ENCODE measurements at places on chromosomes 16 and 17.
A peak's percentile ranks its signal among the peaks of the same experiment; 100 is the strongest.

GRCh38 chr17:83194186-83194561 is 114.8 kb downstream of the METRNL start:
- no peak for DNase-seq

DNA sequence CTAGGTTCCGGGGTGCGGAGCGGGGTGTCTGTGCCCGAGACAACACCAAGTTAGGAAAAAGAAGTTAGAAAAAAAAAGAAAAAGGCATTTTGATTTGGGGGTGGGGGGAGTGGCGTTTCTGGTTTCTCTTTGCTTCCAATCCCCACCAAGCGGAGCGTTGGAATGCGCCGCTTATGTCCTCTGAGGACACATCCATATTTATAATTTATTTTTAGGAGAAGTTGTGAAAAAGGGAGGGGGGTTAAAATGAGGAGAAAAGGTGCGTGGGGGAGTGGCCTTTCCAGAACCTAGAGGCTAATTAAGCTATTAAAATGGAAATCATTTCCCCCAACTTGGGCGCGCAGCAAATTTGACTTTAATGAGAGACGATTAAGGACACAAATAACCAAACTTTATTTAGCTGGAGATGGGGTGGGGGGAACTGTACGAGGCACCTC is 232.1 kb downstream of the MRTFB start:
- DNase-seq: no peak

GRCh38 chr17:64056269-64057005 is 36.0 kb upstream of the ICAM2 start:
- DNase-seq: no peak

DNA sequence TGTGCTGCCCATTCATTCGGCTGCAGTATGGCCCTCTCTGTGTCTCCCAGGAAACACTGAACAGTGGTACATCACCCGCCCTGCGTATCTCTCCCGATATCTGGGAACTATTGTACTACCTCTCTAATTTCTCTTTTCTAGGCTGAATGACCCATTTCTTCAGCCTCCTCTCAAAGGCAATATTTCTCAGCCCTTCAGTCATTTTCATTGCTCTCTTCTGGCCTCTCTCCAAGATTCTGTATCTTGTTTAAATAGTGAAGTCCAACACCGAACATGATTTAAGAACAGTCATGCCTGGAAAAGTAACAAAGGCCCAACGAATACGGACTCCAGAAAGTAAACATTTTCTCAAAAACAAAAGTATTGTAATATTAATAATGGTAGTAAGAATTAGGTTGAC is 220.1 kb downstream of the ZFHX3 start:
- no peak for DNase-seq

DNA sequence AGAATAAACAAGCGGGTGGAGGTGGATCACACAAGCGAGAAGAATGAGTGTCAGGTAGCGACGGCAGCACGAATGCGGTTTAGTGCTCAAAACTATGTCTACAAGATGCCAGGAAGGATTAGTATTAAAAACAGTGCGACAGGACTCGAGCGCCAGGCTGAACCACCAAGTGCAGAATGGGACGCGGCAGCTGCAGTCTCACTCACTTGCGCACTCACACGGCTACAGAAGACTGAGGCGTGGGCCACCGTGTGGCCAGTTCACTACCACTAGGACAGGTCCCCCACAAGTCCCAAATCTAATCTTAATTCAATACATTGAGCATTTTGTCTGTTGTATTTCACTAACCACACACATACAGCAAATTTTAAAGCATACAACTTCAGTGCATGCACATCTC is 35.7 kb upstream of the TRAP1 start:
- no peak for DNase-seq

- DNase-seq: no peak
These were observed 10.9 kb upstream of the ADGRG3 start for GRCh38 chr16:57657228-57657627.

DNA sequence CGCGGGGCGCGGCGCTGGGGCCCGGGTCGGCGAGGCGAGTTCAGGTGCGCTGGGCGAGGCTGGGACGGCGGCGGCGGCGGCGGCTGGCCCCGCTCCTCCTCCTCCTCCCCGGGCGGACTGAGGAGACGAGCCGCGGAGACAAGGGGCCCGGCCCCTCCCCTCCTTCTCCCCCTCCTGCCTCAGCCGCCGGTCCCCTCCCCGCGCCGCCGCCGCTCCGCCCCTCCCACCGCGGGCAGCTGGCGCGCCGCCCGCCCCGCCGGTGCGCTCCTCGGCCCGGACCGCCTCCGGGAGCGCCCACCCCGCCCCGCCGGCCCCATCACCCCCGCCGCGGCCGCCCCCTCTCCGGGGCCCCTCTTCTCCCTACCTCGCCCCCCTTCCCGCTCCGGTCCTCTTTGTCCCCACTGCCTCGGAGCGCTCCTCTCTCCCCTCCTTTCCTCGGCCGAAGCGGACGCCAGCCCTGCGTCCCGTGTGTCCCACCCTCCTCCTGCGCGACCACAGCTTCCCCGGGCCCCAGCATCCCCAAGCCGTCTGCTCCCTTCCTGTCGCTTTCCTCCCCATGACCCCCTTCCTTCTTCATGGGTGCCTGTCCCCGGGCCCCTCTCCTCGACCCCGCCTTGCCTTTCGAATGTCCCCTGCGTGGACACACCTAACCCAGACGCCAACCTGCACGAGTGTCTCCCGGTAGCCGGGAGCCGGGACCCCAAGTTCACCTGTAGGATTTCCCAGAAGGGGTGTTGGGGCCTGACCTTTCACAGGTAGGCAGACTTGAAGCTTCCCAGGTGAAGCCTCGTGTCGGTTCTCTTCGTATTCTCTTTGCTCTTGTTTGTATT is at the start of gene TOX3:
TSS of gene TOX3 (minus strand) at position 140 of the 830 bp plus-strand sequence. CDS start 420 bp downstream, outside the sequence.
- no peak for DNase-seq

GRCh38 chr17:29148257-29148789 is 31.9 kb downstream of the MYO18A start:
- peak; percentile 82 for DNase-seq

- DNase-seq: no peak
These were observed 27.1 kb upstream of the GPRC5C start for GRCh38 chr17:74404789-74405188.

DNA sequence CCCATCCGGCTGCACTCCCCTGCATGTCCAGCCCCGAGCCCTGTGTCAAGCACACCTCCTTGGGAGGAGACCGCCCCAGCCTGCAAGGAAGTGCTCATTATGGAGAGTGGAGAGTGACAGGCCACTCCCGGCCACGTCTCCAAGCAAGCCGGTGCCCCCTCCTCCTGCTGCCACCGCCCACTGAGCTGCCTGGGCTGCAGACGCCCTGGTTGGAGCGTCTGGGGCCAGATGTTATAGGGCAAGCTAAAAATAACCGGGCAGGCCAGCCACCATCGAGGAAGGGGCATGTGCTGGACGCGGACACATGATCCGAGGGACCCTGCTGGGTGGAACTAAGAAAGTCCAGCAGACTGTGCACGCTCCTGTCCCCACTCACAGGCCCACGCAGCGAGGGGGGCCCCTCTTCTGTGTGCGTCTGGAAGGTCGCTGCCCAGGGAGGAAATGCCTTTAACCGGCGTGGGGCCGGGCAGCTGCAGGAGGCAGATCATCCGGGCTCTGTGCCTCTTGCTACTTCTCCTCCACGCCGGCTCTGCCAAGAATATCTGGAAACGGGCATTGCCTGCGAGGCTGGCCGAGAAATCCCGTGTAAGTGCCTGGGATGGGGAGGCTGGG is at the start of gene WFDC1:
TSS of gene WFDC1 (plus strand) at position 348 of the 612 bp plus-strand sequence. CDS start at position 442, 94 bp downstream.
- DNase-seq: peak; percentile 42

Measured in Kasumi-1 (cell line).